ENCODE measurements at places on chromosomes 6 and 20.
A peak's percentile ranks its signal among the peaks of the same experiment; 100 is the strongest.

- peak; percentile 80 for DNase-seq
Observed at GRCh38 chr6:13194852-13195251, 133.5 kb downstream of the TBC1D7 start.

- DNase-seq = no peak
Observed at GRCh38 chr6:2746557-2747061, 4.1 kb downstream of the MYLK4 start.

DNA sequence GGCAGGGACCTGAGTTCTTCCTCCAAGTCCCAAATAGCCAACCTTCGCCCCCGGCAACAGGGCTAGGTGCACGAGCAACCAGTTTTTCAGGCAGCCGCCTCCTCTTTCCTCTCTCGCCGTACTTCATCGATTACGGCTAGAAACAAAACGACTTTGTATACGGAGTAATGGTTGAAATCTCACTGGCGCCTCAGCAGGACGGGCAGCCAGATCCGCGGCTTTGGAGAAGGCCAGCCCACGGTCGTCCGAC is 333 bp upstream of the SMIM13 start:
- DNase-seq = no peak

GRCh38 chr6:150189122-150189521 is 46.3 kb downstream of the PPP1R14C start:
- DNase-seq = no peak

DNA sequence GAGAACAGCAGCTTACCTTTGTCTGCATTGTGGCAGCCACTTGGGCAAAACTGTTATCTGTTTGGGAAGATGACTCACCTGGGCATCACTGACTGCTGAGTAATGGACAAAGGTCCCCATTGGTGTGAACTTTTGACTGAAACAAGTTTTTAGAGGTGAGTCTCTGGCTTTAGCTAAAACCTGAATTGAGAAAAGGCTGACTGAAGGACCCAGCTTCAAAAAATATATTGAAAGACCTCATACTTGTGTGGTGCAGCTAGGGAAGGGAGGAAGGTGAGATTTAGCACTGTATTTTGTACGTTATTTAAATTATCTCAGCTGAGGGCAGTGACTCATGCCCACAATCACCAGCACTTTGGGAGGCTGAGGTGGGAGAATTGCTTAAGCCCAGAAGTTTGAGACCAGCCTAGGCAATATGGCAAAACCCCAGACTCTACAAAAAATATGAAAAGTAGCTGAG is 4.5 kb upstream of the CITED2 start:
- no peak for DNase-seq

DNA sequence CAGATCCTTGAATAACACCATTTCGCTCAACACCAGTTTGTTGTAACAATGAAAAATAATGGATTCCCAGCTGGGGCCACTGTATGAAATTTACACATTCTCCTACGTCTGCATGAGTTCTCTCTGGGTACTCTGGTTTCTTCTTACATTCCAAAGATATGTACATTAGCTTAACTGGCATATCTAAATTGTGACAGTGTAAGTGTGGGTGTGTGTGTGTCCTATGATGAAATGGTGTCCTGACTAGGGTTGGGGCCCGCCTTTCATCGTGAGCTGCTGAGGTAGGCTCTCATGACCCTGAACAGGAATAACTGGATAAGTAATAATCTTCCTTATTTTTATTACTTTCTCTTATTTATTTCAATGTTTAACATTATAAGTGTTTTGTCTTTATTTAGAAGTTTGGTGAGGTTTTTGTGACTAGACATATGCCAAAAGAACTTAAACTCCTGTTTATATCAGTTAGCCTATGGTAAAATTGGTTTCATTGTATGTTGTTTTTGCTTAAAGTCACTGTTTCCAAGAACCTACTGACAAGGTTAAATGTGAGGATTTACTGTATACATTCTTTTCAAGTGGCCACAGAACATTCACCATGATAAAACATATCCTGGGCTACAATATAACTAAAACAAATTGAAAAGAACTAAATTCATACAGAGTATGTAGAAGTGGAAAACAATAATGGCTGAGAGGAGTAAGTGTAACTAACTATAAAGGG is 42.4 kb downstream of the RBL1 start:
- DNase-seq = no peak

DNA sequence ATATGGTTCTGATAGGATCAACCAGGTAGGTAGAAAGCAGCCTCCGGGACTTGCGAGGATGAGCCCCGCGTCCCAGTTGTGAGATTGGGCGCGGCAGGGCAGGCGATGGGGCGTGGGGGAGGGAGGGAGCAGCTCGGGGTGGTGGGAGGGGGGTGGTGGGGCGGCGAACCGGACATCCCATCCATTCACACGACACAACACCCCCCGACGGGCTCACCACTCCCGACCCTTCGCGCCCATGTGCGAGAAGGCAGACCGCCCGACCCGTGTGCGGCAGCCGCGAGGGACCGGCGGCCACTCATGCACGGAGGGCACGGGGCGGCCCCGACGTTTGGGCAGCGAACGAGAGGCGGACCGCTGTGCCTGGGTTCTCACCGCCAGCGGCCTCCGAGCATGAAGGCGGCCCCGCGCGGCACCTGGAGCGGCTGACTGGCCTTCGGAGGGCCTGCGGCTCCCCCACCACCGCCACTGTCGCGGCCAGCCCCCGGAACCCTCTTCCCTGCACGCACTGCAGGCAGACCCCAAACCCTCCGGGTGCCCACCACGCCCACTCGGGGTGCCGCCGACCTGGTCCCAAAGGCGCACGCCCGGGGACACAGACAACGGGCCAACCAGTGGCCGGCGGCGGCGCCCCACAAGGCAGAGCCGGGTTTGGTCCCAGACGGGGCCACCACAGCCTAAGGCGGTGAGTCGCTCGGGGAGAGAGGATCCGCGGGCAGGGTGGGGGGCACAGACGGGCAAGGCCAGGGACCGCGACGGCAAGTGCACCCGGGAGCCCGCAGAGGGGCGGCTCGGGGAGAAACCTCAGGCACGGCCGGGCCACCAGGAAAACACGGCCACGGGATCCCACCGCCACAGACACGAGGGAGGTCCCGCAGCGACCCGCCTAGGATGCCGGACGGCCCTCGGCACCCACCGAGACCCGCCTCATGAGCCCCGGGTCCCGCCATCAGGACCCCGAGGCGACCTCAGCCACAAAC is 769.2 kb upstream of the DEFB115 start:
- no peak for DNase-seq

DNA sequence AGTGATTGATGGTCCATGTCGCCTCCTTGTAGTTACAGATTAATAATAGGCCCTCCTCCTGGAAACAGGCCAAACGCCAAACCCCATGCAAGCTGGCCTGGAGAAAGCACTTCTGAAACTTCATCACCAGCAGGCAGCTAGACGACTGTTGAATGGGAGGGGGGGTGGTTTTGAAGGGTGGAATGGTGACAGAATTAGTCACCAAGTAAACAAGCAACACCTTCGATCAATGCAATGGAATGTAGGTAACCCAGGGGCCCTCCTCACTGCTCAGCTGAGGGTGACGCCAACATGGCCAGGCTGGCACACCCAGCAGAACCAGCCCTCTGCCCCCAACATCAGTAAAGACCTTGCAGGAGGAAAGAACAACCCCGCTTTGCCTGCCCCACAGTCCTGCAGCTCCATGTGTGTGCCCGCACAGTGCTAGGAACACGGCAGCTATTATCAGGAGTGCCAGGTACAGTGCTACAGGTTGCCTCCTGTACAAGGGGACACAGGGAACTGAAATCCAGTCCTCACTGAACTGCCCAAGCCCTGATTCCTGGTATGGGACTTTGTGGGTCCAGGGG is 2.7 kb downstream of the BCAS1 start:
- no peak for DNase-seq

- no peak for DNase-seq
Observed at GRCh38 chr20:48594533-48594932, 233.3 kb downstream of the PREX1 start.

DNA sequence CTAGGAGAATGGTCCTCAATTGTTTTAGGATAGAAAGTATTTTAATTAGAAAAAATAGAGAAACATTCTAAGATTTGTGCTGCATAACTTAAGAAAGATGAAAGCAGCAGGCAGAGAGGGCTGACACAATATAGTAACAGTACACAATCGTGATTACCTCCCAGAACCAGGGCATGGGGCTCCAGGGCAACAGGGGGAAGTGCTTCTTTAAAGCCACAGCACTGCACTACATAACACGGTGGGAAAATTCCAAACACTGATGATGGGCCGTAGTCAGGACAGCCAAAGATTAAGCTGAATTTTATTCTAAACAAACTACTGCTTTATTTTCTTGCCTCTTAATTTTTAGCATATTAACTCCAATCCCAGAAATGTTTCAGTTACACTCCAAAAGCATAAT is 14.4 kb downstream of the EXOC2 start:
- no peak for DNase-seq

GRCh38 chr6:16129623-16130401 is 926 bp downstream of the MYLIP start:
- peak; percentile 56 for DNase-seq

DNA sequence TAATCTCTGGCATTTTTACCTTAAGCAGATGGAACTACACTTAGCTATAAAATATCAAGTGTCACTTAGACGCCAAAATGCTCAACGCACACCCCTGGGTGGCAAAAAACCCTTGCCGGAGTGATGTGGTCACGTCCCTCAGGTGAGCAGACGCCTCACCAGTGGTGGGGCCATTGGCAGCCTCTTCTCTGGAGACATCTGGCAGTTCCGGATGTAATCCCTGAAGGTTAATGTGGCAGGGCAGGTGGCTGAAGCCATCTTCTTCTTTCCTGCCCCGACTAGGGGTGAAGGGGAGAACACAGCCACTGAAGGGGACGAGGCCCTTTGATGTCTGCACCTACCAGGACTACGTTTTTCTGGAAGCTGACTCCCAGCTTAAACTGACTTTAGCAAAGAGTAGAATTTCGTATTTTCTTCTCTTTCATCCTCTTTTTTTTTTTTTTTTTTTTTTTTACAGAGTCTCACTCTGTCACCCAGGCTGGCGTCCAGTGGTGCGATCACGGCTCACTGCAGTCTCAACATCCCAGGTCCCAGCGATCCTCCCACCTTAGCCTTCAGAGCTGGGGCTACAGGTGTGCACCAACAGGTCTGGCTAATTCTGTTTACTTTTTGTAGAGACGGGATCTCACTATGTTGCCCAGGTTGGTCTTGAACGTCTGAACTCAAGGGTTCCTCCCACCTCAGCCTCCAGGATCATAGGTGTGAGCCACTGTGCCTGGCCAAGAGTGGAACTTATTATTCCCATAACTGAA is 152.1 kb downstream of the TTLL2 start:
- DNase-seq = no peak

- DNase-seq = no peak
Observed at GRCh38 chr20:21521596-21522480, 8.0 kb upstream of the NKX2-2 start.

GRCh38 chr6:137493218-137494038 is 766 bp downstream of the OLIG3 start:
- DNase-seq = no peak

- peak; percentile 18 for DNase-seq
Observed at GRCh38 chr6:43798688-43799444, 28.9 kb downstream of the VEGFA start.

- DNase-seq = no peak
Observed at GRCh38 chr20:63635431-63636141, 8.7 kb upstream of the GMEB2 start.

GRCh38 chr6:3723966-3724365 is 27.5 kb downstream of the PXDC1 start:
- peak; percentile 23 for DNase-seq

GRCh38 chr6:110270165-110270564 is 88.0 kb downstream of the METTL24 start:
- no peak for DNase-seq

DNA sequence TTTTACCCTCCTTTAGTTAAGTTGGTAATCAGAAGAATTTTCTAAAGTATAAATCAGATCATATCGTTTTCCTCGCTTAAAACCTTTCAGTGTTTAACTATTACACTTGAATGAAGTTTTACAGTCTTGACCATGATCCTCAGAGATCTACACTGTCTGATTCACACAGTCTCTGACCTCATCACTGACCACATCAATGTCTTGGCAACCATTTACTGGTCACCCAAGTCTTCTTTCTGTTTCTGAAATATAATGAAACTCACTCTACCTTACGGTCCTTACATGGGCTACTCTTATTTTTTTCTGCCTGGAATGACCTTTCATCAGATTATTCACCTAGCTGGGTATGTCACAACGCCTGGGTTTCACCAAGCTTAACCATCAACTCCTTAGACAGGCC is 71.4 kb downstream of the ADGB start:
- no peak for DNase-seq

DNA sequence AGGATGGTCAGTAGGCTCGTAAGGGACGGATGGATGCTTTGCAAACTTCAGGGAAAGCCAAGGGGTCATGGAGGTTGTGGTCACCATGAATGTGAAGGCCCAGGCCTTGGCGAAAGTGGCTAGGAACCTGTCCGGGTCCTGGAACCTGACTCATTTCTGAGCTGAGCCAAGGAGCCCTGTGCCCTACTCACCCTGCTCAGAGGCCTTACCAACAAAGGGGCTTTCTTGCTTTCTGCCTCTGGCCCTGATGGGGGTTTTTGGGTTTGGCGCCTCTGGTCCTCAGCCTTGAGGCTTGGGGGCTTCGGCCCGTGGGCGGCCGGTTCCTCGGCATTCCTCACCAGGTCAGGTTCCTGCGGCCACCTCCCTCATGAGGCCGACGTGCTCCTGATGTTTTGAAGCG is 155.1 kb downstream of the DTNBP1 start:
- DNase-seq = no peak

DNA sequence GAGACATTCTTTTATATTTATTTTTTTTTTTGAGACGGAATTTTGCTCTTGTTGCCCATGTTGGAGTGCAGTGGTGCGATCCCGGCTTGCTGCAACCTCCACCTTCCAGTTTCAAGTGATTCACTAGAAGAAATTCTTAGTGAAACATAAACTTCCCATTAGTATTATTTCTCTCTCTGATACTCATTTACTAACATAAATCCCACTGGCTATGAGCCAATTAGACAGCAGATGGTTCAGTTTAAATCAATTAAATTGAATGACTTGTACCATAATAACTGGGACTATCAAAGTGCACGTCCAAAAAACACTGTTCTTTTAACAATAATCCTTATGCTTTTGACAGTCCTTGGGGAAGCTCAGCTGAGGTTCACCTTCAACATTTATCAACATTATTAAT is 111.2 kb upstream of the PTCHD4 start:
- DNase-seq = no peak

- DNase-seq = no peak
Observed at GRCh38 chr20:8213270-8213669, 81.2 kb downstream of the PLCB1 start.
